ENCODE measurements at places on chromosomes 1 and 21.

DNA sequence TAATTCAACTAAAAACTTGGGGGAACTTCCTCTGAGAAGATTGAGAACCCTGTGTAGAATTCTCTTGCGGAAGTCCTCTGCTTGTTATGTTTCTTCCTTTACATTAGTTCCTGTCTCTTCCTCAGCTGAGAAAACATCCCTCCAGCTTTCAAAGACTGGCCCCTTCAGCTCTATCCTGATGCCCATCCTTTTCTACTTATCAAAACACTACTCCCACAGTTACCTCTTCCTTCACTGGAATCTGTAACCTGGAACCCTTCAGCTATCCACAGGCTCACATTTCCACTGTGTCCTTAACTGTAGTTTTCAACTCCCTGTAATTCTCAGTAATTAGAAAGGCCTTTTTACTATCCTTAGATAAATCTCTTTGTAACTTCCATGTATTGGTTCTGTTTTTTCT is 6.0 kb upstream of the DEDD start:
- DNase-seq: no peak

DNA sequence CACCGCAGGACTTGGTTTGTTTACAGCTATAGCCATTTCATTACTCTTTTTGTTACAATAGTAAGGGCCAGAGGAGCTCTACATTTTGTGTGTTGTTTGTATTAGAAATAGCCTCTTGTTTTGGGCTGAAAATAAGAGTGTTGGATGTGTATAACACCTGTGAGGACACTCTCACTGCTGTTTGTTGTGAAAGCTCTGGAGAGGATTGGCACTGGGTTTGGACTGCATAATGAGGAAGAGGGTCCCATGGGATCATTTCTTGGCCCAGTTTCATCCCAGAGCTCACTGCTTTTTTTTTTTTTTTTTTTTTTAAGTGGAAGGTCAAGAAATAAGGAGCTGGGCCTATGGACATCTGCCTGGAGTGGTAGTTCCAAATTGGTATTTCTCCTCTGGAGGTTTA is 61.6 kb upstream of the KIAA0040 start:
- DNase-seq: no peak

- no peak for DNase-seq
Observed at GRCh38 chr1:167166690-167167075, 54.0 kb upstream of the POU2F1 start.

DNA sequence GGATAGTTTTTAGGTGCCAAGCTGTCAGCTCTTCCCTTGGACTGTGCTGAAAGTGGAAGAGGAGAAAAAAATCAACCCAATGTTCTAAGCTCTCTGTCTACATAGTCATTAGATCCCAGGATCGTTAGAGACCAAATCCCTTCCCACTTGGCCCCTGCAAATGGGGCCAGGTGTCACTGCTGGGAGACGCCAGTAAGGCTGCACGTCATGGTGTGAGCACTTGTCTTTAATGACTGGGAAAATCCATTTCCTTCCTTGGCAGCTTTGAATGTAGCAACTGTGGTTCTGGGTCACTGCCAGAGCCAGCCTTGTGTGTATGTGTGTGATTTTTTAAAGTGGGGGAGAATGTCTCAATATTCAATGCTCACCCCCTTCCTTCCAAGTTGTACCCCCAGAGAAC is 59.9 kb downstream of the MAN1C1 start:
- DNase-seq: no peak

DNA sequence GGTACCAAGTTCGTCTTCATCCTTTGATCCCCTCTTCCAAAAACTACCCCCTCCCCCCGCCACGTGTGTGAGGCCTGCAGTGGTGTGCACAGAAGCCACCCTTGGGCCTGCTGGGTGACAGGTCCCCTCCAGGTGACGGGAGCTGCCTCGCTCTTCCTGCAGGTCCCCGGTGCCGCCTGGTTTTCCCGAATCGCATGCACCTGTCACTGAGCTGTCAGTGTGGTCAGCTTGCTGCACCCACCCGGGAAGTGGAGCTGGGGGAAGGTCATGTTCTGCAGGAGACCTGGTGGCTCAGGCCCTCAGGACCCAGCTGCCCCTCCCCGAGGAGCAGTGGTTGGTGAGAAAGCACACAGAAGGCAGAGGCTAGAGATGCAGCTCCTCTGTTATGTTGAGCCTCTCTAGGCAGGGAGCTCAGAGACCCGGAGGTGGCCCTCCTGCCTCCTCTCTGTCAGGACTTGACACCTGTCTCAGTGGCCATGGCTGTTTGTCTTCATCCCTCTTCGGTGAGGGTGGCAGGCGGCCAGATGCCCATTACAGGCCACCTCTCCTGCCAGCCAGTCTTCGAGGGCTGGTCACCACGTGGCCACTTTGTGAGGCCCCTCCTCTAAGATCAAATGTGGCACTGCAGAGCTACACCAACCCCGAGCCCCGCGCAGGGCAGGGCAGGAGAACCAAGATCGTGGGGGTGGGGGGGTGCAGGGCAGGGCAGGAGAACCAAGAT is 60.9 kb downstream of the SKI start:
- DNase-seq: no peak

DNA sequence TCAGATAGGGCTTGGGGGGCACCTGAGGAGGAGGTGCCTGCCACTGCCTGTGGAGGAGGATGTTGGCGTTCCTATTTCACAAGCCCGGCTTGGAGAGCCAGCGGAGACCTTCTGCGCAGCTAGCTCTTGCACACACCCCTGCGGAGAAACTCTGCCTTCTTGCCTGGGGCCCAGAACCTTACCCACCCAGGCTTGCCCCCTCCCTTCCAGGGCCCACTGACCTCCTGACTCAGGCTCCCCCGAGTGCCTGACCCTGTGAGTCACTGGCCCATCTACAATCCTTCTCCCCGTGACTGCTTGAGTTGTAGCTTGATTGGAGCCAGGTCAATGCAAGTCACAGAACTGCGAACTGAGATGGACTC is 3.4 kb downstream of the HES2 start:
- DNase-seq: no peak

DNA sequence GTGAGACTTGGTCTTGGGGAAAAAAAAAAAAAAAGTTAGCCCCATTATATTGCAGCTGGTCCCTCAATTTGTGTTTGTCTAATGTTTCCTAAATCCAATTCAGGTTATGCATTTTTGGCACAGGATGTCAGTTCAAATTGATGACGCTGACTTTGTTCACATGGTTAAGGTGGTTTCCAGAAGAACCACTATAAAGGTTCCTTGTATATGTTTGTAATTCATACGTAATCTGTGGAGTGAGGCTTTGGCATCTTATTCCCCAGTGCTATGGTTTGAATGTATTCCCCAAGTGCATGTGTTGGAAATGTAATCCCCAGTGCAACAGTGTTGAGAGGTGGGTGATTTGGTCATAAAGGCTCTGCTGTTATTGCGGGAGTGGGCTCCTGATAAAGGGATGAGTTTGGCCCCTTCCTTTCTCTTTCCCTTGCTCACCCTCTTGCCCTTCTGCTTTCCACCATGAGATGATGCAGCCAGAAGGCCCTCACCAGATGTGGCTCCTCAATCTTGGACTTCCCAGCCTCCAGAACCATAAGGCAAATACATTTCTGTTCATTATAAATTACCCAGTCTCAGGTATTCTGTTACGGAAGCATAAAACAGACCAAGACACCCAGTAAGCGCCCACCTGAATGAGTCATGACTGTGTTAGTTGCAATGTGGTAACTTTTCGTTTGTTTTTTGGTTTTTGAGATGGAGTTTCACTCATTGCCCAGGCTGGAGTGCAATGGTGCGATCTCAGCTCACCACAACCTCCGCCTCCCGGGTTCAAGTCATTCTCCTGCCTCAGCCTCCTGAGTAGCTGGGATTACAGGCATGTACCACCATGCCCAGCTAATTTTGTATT is 19.5 kb upstream of the HLCS start:
- no peak for DNase-seq

DNA sequence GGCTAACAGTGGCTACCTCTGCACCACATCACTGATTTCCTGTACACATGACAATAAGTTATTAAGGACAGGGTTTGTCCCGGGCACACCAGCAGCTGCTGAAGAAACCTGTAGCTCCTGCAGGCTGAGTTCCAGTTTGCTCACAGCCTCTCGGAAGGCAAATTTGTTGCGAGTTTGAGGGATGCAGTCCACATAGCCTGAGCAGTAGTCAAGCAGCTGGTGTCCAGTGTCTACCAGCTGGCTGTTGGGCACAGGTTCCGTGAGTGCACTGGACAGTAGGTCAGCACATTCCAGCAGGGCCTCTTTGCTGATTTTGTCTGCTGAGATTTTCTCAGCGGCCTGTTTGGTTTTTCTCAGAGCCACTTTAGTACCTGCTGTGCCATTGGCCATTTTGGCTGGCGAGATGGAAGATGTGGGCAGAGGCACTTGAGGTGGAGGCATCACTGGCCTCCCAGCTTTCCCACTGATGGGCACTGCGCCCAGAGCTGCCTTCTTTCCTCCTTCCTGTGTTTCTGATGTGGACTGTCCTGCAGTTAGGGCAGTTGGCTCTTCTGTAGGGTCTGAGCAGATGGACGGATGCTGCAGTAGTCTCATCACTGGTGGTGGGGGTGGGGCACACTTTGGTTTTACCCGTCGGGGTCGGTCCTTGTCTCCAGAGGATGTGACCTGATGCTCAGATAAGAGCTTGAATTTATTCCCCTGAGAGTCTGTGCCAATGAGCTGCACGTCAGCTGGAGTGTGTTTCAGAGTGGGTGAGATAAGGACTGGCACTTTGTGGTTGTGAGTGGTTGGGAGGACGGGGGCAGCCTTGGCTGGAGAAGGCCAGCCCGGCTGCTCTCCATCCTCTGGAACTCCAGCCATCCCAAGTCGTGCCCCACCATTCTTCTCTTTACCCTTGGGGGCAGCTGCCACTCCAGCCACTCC is 26.1 kb downstream of the TOR3A start:
- no peak for DNase-seq

DNA sequence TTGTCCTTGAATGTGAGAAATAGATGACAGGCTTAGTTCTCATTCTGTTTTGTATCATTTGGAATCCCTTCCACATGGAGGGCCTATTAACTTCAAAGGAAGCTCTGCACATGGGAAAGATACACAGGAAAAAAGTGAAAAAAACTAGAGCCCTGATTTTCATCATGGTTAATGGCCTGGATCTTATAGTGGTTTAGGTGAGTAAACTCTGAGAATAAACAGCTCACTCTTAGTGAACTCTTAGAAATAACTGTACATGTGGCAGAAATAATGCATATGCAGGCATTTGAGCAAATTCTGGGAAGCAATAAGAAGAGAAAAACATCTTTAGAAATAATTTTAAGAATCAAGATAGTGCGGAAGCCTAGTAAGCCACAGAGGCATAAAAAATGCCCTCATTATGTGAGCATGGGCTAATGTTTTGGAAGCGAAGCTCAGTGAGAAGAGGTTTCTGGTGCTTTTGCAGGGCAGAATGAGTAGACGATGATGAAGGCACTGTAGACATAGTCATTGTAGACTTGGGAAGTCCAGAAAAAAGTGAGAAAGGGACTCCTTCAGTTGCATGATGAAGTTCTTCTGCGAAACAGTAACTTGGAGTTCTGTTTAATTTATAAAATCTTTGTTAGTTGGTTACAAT is 279.9 kb downstream of the DNM3 start:
- DNase-seq: no peak

- DNase-seq: no peak
Observed at GRCh38 chr1:194161591-194161990, 975.2 kb upstream of the B3GALT2 start.

DNA sequence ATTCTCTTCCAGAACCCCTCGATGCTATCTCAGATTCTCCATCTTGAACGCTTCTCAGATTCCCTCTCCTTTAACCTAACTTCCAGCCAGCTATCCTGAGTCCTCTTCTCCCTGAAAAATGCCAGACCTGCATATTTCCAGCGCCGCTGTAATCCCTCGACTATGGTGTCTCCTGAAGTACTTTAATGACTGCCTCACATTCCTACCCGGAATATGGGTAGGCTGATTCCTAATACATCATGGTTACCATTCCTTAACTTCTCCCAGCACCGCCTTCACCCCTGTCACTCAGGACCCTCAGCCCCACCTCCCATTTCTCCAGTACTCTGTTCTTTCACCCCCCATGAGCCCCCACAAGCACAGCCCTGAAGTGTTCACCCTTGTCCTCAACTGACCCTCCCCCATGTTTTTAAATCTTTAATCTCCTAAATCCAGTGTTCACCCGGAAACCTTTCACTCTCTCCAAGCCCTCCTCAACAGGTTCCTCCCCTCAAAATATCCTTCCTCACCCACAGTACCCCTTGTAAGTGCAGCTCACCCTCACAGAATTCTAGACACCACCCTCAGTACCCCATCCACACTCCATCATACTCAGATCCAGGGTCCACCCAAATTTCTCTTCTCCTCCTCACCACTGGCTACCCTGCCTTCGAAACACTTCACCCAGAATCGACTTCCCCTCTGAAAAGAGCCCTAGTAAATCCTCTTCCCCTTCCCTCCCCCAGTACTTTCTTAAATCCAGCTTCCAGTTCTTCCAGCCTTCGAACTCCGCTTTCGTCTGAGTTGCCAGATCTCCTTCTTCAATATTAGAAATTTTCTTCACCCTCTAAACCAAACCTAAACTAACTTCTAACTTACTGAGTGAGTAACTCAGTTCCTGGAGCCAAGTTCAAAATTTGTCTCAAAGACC is 922 bp downstream of the CPT2 start:
- DNase-seq: no peak

All from HFFc6 (cell line).